ENCODE measurements at places on chromosomes 2 and 18.

DNA sequence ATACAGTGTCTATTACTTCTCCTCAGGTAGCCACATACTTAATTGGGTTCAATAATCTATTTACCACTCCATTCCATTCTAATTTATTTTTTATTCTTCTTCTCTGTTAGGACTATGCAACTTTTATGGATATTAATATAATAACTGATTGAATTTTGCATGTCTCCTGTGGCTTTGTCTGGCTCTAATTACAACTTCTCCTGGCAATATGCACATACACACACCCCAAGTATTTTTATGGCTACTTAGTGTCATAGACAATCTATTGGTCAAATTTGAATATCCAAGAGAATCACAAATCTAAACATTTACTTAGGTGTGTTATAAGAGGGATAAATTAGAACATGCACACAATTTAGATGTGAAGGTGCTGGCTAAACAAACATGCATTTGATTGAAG is 73.1 kb downstream of the BOD1L2 start:
- no peak for DNase-seq

- no peak for DNase-seq
Measured at GRCh38 chr2:215431778-215432758, 3.8 kb downstream of the FN1 start.

- no peak for DNase-seq
Measured at GRCh38 chr2:161954103-161954502, 119.9 kb downstream of the DPP4 start.

DNA sequence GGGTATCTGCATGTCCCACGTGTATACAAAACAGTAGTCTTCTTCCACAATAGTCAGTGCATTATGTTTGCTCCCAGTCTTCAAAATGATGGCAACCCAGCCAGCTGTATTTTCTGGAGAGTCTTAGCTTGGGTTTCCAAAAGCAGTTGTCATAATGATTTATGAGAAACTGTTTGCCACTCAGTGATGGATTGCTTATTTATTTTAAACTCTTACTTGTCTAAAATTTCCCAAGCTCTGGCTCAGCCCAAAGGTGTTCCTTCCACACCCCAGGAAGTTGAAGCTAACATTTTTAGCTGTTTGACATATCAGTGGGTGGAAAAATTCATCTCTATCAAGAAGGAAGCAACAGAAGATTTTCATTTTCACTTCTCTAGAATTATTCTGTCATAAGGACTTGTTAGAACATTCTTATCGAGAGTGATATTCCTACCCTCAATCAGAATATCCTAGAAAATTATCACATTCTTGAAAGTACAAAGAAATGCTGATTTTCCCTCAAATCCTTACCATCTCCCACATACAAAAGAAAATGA is 78.8 kb downstream of the ASAP2 start:
- no peak for DNase-seq

GRCh38 chr2:102392942-102393341 is 30.0 kb upstream of the IL18RAP start:
- DNase-seq, result no peak

DNA sequence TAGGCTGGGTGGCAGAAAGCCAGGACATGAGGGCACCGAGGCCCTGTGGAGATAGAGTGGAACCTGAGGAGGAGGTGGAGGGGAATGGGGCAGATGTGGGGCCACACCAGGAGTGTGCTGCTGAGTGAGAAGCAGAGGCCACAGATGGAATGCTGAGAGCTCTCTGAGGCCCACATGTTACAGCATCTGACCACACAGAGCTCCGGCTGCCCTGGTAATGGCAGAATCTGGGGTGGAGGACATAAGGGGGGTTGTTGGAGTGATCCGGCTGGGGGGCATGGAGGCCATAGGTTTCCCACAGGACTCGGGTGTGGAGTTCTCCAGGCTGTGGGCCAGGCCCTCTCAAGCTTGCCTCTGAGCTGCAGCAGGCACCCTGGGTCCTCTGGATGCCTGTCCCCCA is 3.8 kb downstream of the MZT2B start:
- no peak for DNase-seq

GRCh38 chr2:112832841-112833638 is 3.5 kb downstream of the IL1B start:
- no peak for DNase-seq

- DNase-seq, result no peak
Measured at GRCh38 chr2:28399289-28399688, 6.6 kb downstream of the FOSL2 start.

DNA sequence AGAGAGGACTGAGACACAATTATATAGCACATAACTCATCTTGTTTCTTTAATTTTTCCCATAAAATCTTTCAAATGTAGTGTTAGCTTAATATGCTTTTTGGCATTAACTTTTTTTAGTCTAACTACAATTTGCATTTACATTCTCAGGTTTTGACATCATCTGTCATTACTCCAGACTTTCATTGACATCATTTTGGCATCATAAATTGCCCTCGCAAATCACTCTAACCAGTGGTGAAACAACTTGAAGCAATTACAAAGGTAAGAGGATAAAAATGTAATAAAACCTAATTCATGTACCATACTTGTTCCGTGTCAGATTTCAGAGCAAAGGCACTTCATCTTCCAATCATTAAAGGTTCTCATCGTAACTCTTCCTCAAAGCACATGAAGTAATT is 41.4 kb downstream of the RFX8 start:
- DNase-seq, result no peak

DNA sequence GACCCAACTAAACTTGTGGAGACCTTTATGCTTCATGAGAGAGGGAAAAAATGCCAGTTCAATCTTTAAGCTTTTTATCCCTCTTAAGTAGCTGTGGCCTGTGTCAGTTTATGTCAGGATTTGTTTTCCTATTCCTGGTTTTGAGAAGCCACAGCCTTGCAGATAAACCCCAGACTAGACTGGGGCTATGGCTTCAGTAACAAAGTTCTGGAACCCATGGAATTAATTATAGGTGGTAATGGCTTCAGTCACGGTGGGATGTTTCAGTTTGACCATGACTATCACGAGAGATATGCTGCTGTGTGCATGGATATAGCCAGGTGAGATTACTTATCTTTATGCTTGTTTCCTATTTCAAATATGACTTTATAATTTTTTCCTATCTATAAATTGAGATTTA is 134.8 kb downstream of the RAPGEF4 start:
- DNase-seq, result no peak

DNA sequence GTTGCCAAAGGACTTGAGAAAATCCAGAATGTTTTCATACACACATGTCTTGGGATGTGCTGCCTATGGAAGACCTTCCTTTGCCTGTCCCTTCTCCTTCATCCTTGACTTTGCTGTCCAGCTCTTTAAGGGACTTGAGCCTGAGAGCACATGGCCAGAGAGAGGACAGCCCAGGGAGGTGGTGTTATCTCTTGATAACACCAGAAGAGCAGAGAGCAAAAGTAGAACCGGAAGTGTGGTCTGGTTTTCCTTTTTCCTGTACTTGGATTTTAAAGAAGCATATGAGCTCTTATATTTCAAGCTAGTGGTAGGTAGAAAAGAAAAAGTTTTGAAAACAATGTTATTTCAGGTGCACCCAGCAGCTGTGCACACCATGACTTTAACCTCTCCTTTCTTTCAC is 94.1 kb upstream of the ZNF532 start:
- no peak for DNase-seq

DNA sequence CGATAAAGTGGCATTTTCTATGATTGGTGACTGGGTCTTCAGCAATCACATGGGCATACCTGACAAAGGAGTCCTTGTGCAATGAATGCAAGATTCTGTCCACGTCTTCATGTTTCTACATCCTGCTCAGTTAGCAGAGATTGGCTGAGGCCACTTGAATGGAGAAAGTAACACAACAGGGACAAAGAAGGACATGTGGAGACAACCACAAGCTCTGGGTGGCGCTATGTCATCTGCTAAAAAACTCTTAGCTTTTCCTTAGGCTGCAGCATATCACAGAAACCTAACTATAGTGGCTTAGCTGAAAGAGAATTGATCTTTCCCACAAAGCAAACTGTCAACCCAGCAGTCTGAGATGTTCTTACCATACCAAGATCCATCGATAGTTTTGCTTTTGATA is 1109.7 kb downstream of the SOCS6 start:
- no peak for DNase-seq

All from esophagus squamous epithelium (tissue), 5 donors.